ENCODE measurements at places on chromosomes 7 and 10.

- DNase-seq = no peak
These were observed 158.8 kb upstream of the LYZL2 start for GRCh38 chr10:30788307-30788706.

- DNase-seq = no peak
These were observed 126.4 kb upstream of the ZNF746 start for GRCh38 chr7:149624006-149624405.

GRCh38 chr10:14270370-14270769 lies 60.4 kb downstream of the FRMD4A start:
- no peak for DNase-seq

GRCh38 chr10:101629837-101630632 lies 41.9 kb downstream of the DPCD start:
- no peak for DNase-seq

DNA sequence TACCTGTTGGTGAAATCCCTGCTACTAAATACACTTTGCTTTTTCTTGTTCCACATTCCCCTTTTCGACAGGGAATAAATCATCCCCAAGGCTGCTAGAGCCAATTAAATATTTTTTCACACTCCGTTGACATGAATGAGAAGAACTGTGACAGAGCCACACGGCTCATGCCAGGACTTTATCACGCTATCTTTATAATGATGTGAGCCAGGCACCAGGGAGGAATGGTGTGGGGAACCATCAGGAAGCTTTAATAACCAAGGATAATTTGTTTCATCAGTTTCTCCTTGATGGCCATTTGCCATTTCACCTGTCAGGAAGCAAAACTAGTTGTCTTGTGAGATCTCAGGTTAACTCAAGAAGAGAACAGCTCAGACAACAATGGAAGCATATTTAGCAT lies 193.0 kb upstream of the C7orf33 start:
- DNase-seq = no peak

DNA sequence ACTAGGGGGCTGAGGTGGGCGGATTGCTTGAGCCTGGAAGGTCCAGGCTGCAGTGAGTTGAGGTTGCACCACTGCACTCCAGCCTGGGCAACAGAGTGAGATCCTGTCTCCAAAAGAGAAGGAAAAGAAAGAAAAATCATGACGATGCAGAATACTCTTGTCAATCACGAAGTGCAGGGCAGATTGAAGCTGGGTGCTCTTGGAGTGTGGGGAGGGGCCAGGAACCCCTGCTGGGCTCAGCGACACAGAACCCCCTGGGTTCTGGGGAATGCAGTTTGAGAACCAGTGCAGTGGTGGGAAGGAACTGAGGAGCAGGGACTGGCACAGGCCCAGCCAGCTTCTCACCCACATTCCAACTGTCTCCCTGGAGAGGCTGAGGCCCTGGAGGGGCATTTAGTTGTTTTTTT lies 10.8 kb upstream of the INTS1 start:
- no peak for DNase-seq

DNA sequence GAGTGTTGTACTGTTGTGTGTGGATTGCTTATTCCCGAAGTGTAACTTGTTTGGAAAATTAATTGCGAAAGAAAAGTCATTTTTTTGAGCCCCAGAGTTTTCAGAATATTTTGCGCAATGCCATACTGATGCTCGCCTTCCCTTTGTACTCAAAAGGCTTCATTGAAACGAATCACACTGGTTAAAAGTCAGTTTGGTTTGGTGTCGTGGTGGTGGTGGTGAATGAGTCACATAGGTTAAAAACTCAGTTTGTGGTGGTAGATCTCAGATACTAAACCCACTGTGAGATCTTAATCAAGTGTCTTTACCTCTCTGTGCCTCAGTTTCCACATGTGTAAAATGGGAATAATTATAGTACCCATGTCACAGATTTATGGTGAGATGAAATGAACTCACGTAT lies 61.1 kb upstream of the IL6 start:
- DNase-seq = no peak

- no peak for DNase-seq
These were observed 141.7 kb upstream of the SEMA3D start for GRCh38 chr7:85328456-85328998.

GRCh38 chr7:15323550-15323949 lies 238.3 kb downstream of the AGMO start:
- DNase-seq = no peak

DNA sequence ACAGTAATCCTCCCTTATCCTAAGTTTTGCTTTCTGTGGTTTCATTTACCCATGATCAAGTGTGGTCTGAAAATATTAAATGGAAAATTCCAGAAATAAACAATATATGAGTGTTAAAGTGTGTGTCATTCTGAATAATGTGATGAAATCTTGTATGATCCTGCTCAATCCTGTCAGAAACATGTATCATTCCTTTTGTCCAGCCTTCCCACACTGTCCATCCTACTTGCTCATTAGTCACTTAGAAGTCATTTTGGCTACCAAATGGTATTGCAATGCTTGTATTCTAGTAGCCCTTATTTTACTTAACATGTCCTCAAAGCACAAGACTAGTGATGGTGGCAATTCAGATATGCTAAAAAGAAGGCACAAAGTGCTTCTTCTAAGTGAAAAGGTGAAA lies 1211.2 kb upstream of the SORCS1 start:
- DNase-seq = no peak

DNA sequence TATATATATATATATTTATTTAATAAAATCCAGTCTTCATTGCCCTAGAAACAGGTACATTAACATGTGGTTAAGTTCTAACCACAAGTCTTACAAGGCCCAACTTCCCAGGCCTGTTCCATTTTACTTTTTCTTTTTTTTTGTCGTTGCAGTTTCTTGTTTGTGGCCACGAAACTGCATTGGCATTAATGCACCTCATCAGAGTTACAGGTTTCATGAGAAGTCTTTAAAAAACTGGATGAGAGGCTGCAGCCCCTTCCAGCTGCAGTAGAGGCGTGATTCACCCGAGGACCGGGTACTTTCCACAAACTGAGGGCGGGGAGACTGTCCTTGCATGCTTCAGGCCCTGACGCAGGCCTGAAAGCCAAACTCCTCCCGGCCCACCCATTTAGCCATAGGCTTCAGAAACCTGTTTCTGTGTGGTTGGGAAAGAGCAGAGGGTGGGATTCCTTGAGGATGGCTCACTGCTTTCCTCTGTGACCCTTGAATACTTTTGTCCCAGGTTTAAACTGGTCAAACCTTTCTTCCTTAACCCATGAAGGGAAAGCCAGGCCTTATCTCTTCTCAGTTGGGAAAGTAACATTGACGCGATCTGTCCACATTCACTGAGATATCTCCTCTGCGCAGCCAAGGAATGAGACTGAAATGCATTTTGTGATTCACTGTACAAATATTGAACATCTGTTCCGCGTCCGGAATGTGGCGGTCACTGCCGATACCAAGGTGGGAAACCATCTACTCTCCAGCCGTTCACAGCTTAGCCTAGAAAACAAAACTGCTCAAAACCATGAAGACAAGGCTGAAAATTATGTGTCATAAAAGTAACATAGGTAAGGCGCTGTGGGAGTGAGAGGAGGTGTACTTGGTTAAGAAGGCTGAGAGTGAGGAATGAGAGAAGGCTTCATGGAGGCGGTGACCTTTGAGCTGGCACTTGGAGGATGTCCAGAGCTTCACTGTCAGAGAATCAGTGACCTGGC lies 311.7 kb downstream of the GATA3 start:
- no peak for DNase-seq

DNA sequence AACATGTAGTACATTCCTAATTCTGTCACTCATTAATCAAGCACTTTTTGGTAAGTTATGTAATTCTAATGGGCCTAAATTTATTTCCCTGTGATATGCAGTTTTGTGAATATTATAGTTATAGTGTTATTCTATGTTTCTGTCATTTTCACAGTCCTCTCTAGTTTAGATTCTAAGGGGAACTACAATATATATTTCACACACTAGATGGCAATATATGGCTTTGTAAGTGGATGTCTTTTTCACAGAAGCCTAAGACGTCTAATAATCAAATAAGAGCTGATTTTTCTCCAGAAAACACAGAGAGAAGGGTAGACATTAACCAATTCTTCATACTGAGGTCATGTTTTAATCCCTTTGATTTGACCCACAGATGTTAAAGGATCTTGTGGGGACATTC lies 18.0 kb downstream of the RNLS start:
- peak; percentile 2 for DNase-seq

GRCh38 chr7:137818036-137818435 lies 28.7 kb downstream of the DGKI start:
- DNase-seq = no peak

DNA sequence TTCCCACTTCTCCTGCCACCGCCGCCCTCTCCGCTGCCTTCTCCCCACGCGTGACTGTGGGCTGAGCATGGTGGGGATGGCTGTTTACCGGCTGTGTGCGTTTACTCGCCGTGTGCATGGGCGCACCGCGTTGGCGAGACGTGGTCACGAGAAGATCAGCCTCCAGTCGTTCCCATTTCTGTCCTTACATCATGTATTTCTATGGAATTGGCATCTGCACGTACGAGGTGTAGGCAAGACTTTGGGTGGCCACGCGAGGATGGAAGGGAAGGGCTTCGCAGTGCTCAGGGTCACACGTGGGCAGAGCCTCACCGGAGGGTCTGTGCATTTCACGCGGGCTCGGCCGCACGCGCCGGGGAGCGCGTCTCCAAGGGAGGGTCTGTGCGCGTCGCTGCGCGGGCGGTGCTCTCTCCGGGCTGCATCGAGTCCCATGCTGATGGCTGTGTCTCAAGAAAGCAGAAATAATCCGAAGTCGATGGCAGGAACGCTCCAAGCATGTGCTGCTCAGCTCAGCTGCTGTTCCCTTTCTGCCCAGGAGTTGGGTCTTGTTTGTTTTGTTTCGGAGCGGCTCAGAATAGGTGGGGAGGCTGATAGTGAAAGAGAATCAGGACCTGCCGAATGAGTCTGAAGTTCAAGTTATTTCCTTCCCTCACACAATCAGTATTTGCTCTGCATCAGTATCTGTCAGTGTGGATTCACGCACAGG lies 973 bp downstream of the CAMK1D start:
- DNase-seq = no peak

DNA sequence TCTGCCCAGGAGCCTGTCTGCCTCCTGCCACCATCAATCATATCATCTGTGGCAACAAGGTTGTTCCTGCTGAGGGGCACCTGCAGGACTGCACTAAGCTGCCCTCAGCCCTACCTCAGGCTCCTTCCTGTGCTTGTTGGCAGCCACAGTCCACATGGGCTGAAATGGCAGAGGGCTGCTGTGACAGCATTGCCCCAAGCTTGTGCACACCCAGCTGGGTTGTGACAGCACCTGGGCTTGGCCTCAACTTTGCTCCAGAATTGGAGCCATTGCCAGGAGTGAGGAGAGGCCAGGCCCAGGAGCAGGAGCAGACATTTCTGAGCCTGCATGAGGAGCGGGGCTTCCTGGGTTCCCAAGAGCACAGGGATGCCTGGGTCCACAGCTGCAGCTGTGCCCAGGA lies 340.9 kb upstream of the CHRM2 start:
- DNase-seq = no peak

DNA sequence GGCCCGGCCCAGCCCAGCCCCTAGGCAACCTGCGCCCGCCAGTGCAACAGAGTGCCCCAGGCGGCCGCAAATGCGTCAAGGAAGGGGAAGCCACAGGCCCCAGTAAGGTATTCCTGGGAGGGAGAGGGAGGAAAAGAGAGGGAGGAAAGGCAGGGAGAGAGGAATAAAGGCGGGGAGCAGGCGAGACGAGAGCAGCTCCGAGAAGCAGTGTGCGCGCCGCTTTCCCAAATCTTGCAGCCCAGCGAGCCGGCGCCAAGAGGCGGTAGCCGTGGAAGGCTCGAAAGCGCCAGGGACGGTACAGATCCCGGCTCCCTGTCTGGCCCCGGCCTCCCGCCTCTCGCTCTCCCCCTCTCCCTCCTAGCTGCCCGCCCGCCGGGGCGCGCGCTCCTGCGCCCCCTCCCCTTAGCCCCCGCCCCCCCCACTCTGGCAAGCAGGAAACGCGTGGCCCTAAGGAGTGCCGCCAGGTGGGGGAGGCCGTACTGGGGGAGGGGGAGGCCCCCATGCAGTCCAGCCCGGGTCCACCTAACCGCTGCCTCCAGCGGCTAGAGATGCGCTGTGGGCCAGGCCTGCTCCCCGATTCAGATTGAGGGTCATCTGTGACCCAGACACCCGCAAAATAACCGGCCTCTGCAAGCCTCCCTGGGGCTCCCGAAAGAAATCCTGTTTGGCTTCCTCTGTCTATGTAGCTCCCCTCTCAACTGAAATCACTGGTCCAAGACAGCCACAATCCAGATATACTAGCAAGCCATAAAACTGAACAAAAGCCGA lies 4.3 kb downstream of the HOXA10 start:
- no peak for DNase-seq

DNA sequence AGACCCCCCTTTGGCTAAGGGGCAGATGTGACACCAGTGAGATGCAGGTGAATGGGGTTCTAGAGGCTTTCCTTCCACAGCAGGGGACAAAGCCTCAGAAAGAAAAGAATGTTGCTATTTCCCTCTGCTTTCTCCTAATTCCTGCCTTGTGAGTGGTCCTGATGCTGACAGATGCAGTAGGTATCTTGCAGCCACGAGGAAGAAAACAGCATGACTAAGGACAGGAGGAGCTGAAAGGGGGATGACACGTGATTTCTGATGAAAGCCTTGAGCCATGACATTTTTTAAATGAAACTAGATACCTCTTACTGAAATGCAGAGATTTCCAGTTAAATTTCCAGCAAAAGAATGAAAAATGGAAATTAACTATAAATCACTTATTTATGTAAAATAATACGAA lies 92.4 kb downstream of the C1GALT1 start:
- DNase-seq = no peak

GRCh38 chr10:34786464-34786863 lies 28.6 kb downstream of the PARD3 start:
- no peak for DNase-seq

DNA sequence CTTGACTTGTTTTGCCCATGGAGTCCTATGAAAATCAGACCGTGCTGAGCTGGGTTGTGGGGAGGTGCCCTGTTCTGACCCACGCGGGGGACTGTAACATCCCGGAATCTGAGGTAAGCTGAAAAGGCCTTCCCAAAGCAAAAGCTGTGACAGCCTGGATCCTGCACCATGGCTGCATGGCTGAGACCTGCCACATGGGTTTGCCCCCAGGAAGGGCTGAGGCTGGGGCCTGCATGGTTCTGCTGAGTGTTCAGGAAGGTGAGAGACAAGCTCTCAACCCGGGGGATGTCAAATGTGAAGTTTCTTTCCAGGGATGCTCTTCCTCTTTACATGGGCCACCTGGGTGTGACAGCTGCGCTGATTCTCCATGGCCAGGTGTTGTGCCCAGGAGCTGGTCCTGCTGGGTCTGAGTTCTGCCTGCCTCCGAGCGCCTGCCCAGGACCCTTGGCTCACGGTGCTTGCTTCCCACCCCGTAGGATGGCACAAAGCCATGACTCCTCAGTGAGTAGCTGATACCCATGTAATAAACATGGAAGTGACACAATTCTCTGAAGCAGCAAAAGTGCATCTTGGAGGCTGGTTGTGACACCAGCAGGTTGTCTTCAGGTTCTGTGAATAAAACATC lies 58.3 kb downstream of the VIPR2 start:
- no peak for DNase-seq

DNA sequence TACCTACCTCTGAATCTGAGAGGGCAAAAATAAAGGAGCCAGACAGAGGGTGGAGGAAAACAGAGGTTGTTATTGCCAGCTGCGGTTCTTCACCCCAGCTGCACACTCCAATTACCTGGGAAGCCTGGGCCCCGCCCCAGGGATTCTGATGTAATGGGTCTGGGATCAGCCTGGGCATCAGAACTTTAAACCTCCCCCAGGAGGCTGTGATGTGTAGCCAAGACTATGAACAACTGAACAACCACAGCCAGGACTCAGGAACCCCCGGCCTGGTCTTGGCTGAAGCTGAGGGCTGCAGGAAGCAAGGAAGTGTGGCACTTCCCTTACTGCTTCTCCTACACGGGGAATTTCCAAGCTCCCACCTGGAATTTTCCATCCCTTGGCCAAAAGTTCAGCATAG lies 89.3 kb downstream of the HIP1 start:
- DNase-seq = no peak

- DNase-seq = no peak
These were observed 165.8 kb downstream of the LRRC4 start for GRCh38 chr7:127865466-127865865.
